ENCODE measurements at places on chromosomes 12 and 14. TPM values are rescaled to one million over a fixed set of nuclear protein-coding genes. Genes with fewer than 3 reads are reported as not detected.

Gene IFNG-AS1
- total RNA-seq = not detected

DNA sequence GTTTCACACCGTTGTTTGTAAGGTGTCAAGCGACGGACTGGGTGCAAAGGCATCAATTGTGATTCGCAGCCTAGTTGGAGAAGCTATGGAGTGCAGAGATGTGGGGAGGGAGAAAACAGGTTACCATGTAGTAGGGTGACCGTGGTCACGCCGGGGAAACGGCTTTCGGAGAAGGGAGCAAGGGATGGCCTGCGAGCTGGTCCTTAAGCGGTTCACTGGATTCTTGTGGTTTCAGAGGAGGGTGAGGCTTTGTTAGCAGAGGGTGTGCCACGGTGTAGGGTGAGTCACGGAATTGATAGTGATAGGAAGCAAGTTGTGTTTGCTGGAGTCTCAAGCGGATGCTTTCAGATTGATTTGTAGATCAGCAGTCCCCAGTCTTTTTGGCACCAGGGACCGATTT is 2.3 kb downstream of the PIWIL1 start:
- DNase-seq = no peak
- H3K27ac ChIP-seq = no peak overlapping the region
- H3K4me3 ChIP-seq = no peak overlapping the region
- H3K27me3 ChIP-seq = no peaks in the 10 kb centered on the region

Gene FAM161B
- total RNA-seq = 0.53 TPM

DNA sequence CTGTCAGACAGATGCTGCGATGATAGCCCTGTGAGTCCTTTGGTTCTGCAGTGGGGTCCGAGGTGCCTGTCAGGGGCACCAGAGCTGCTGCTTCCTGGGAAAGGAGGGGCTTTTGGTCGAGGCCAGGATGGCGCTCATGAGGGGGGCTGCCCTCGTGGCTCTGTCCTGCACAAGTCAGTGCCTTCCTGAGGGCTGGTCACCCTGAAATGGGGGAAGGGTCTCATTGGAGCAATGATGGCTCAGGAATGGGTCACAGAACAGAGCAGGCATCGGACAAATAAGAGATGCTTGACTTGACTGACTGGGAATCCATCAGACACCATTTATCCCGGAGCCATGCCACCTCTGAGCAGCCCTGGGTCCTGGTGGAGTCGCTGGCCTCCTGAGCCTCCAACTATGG is 121.9 kb downstream of the ADGRD1 start:
- H3K27ac ChIP-seq = no peak overlapping the region
- no peaks in the 10 kb centered on the region for H3K4me1 ChIP-seq
- DNase-seq = no peak

- no peaks in the 10 kb centered on the region for H3K27me3 ChIP-seq
- no peaks in the 10 kb centered on the region for H3K36me3 ChIP-seq
- no peak overlapping the region for H3K4me3 ChIP-seq
- no peak for DNase-seq
These were observed 9.6 kb upstream of the BIN2 start for GRCh38 chr12:51333536-51333935.

Gene ENDOU
- not detected for total RNA-seq

Gene RNU4-1
- not detected for total RNA-seq

DNA sequence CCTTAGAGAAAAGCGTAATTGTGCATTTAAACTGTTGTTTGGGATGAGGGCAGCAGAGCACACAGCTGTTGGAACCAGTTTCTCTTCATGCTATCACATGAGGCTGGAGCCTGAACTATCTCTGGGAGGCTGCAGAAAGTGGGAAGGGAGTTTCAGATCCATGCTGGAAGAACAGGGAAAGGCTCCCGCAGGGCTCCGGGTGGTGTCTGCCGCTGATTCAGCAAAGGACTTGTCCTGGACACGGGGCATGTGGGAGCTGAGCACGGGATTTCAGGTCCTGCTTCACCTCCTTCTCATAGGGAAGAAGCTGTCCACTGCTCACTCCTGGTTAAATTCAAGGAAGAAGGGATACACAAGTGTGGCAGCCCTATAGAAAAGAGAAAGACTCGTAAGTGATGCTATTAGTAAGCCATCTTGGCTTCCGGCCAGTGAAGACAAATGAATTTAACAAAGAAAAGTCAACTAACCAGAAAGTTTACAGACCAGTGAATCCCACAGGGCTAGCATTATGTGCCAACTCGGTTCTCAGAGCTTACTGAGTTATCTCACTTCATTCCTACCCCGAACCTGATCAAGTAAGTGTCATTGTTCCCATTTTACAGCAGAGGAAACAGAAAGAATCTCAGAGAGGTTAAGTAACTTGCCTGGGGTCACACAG is 6.7 kb upstream of the FZD10 start:
- DNase-seq = no peak
- H3K4me3 ChIP-seq = no peak overlapping the region
- no peaks in the 10 kb centered on the region for H3K36me3 ChIP-seq
- no peaks in the 10 kb centered on the region for H3K4me1 ChIP-seq
- no peaks in the 10 kb centered on the region for H3K27me3 ChIP-seq

Gene PIK3C2G
- total RNA-seq = not detected

DNA sequence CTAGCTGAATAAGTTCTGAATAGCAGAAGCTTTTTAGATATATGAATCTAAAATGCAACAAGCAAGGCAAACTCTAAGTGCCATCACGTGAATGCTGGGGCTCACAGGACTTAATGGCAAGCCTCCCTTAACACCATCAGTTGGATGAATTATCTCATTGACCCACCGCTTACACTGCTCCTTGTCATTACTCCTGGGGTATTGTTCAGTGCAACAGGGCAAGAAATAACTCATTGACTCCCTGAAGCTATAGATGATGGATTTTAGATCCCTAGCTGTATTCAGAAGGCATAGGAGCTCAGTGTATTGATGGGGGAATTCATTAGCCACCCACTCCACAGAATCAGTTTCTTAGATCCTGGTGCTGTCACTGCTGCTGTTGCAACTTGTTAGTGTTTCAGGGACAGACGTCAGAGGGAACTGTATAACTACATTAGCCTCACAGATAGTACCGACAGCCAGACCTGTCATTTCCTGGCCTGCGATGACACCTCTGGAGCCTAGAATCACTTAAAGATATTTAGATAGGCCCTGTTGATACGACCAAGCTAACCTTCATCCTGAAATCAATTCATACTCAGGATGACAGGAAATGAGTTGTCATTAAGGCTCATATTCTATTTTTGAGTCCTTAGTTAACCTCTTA is 735.3 kb downstream of the DIO2 start:
- no peak overlapping the region for H3K4me3 ChIP-seq
- no peak for DNase-seq
- no peak overlapping the region for H3K27ac ChIP-seq

DNA sequence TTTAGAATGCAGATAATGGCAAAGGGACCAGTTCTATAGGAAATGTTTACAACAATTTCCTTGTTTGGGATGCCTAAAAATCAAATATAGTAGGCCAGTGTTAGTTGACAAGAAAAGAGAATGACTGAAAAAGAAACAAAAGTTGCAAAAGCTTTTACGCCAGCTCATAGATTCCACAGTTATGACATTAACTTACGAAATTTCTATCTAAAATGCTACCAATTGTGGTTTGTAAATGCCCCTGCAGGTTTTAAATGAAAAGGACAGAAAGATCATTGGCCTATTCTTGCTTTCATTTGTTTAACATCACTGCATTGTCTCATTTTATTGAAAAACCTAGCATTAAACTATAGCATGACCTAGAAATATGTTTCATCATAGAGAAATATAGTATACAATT is 345.8 kb downstream of the CCDC91 start:
- H3K4me3 ChIP-seq = no peak overlapping the region
- no peaks in the 10 kb centered on the region for H3K36me3 ChIP-seq
- H3K27ac ChIP-seq = no peak overlapping the region
- H3K27me3 ChIP-seq = no peaks in the 10 kb centered on the region
- DNase-seq = no peak
- no peaks in the 10 kb centered on the region for H3K4me1 ChIP-seq

Gene TRIM9
- 4.2 TPM for total RNA-seq

DNA sequence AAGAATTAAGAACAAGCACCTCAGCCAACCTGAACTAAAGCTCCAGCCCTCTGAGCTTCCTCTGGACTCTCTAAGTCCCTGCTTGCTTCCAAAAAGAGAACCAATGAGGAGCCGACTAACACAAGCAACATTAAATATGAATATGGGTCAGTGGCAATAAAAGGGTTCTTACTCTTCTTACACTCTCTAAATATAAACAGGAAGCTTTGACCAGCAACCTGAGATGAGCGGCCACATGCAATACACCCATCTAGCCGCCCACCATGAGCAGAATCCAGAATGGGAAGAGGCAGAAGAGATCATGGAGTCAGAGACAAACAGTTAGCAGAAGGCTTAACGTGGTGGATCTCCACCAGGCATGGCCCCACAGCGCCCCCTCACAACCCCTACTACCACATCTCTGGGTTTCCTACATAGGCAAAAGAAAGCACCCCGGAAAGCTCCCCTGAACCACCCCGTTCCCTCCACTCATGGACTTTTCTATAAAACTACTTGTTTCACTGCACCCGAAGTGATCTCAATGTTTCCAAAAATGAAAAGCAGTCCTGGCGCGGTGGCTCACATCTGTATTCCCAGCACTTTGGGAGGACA is 59.4 kb downstream of the TTC7B start:
- no peaks in the 10 kb centered on the region for H3K36me3 ChIP-seq
- H3K4me3 ChIP-seq = no peak overlapping the region
- peaks cover 10% of the 10 kb centered on the region for H3K4me1 ChIP-seq
- no peak overlapping the region for H3K27ac ChIP-seq
- no peaks in the 10 kb centered on the region for H3K27me3 ChIP-seq

- no peaks in the 10 kb centered on the region for H3K4me1 ChIP-seq
- H3K27ac ChIP-seq = no peak overlapping the region
- no peak overlapping the region for H3K4me3 ChIP-seq
- no peaks in the 10 kb centered on the region for H3K27me3 ChIP-seq
- H3K36me3 ChIP-seq = no peaks in the 10 kb centered on the region
These were observed 349.9 kb downstream of the C12orf50 start for GRCh38 chr12:87679251-87679650.

GRCh38 chr12:117013726-117014125 is 85.5 kb downstream of the TESC start:
- peaks cover 29% of the 10 kb centered on the region for H3K36me3 ChIP-seq
- no peaks in the 10 kb centered on the region for H3K27me3 ChIP-seq

Gene VWF
- 1,026 TPM for total RNA-seq

Gene RNF212B
- not detected for total RNA-seq

GRCh38 chr14:90649083-90649482 is 167.1 kb downstream of the TTC7B start:
- no peaks in the 10 kb centered on the region for H3K4me1 ChIP-seq
- H3K27ac ChIP-seq = no peak overlapping the region
- H3K4me3 ChIP-seq = no peak overlapping the region
- H3K36me3 ChIP-seq = no peaks in the 10 kb centered on the region
- no peaks in the 10 kb centered on the region for H3K27me3 ChIP-seq

- DNase-seq = no peak
- no peak overlapping the region for H3K4me3 ChIP-seq
- H3K4me1 ChIP-seq = no peaks in the 10 kb centered on the region
- no peaks in the 10 kb centered on the region for H3K36me3 ChIP-seq
These were observed 1027.4 kb downstream of the FSCB start for GRCh38 chr14:43479596-43480195.

Gene DPPA3
- total RNA-seq = not detected

DNA sequence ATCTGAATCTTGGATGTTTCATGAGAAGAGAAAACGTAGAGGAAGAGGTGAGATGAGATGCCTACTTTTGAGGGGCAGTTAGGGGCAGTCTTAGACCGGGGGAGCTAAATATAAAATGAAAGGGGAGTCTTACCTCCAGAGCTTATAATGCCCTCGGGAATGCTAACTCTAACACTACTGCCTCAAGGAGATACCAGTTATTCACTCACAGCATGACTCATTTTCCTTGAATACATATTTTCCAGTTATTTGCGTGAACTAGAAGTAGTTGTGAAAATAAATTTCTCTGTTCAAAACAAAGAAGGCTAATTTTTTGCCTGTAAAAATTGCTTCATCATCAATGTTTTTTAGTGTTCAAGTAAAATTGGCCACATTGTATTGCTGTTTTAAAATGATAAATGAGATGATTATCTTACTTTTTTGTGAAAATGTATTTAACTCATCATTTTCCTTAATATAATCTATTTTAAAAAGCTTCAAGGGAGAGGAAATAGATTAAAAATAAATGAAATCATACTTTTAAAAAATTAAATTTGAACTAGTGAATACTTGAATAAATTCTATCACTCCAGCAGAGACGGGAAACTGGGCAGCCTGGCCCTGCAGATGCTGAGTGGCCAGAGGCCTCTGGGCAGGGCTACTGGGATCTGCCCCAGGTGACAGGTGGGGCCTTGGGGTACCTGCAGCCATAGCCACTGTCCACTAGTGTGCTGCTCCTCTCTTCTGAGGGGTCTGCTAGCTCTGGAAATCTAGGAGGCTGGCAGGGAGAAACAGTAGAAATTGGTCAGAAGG is 339.3 kb downstream of the EGLN3 start:
- H3K27ac ChIP-seq = no peak overlapping the region
- H3K27me3 ChIP-seq = no peaks in the 10 kb centered on the region
- no peak overlapping the region for H3K4me3 ChIP-seq
- H3K4me1 ChIP-seq = no peaks in the 10 kb centered on the region

GRCh38 chr12:48998497-48999353 is 450 bp downstream of the DDN start:
- no peak for DNase-seq
- H3K36me3 ChIP-seq = peaks cover 22% of the 10 kb centered on the region
- peak overlapping the region; percentile 58 for H3K4me3 ChIP-seq
- peaks cover 21% of the 10 kb centered on the region for H3K27me3 ChIP-seq
- no peak overlapping the region for H3K27ac ChIP-seq
- H3K4me1 ChIP-seq = peaks cover 21% of the 10 kb centered on the region

- H3K4me3 ChIP-seq = no peak overlapping the region
- H3K4me1 ChIP-seq = no peaks in the 10 kb centered on the region
- H3K27ac ChIP-seq = no peak overlapping the region
- no peaks in the 10 kb centered on the region for H3K27me3 ChIP-seq
- peaks cover 79% of the 10 kb centered on the region for H3K36me3 ChIP-seq
These were observed 46.0 kb downstream of the SH2B3 start for GRCh38 chr12:111451649-111452129.

GRCh38 chr12:121132601-121133481 is at the start of gene P2RX7:
TSS of gene P2RX7 (plus strand) at chr12:121132876. CDS start at chr12:121132971, 95 bp downstream.
- peak within 1 kb of the TSS; percentile 59 for H3K4me3 ChIP-seq
- peak; percentile 35 for DNase-seq
- H3K27me3 ChIP-seq = no peaks in the 10 kb centered on the region
- H3K4me1 ChIP-seq = no peaks in the 10 kb centered on the region
- no peaks in the 10 kb centered on the region for H3K36me3 ChIP-seq

- H3K36me3 ChIP-seq = no peaks in the 10 kb centered on the region
- no peaks in the 10 kb centered on the region for H3K4me1 ChIP-seq
- no peaks in the 10 kb centered on the region for H3K27me3 ChIP-seq
- no peak overlapping the region for H3K27ac ChIP-seq
- DNase-seq = no peak
These were observed 286.9 kb downstream of the ERC1 start for GRCh38 chr12:1277905-1278304.

Gene HELB
- 3.1 TPM for total RNA-seq

Gene PRKD1
- 34.6 TPM for total RNA-seq

- no peaks in the 10 kb centered on the region for H3K27me3 ChIP-seq
- no peak overlapping the region for H3K4me3 ChIP-seq
- no peaks in the 10 kb centered on the region for H3K4me1 ChIP-seq
- H3K27ac ChIP-seq = no peak overlapping the region
- no peak for DNase-seq
- H3K36me3 ChIP-seq = no peaks in the 10 kb centered on the region
These were observed 98.7 kb downstream of the BBS10 start for GRCh38 chr12:76249501-76249900.

GRCh38 chr14:24246765-24247212 is 4.4 kb upstream of the TINF2 start:
- H3K27ac ChIP-seq = no peak overlapping the region
- H3K4me3 ChIP-seq = no peak overlapping the region
- peaks cover 5% of the 10 kb centered on the region for H3K4me1 ChIP-seq
- no peaks in the 10 kb centered on the region for H3K36me3 ChIP-seq
- no peaks in the 10 kb centered on the region for H3K27me3 ChIP-seq

Gene KLRC3
- total RNA-seq = not detected

Data from ascending aorta (tissue), 2 donors.